ENCODE measurements at places on chromosomes 4 and X.
A peak's percentile ranks its signal among the peaks of the same experiment; 100 is the strongest.

DNA sequence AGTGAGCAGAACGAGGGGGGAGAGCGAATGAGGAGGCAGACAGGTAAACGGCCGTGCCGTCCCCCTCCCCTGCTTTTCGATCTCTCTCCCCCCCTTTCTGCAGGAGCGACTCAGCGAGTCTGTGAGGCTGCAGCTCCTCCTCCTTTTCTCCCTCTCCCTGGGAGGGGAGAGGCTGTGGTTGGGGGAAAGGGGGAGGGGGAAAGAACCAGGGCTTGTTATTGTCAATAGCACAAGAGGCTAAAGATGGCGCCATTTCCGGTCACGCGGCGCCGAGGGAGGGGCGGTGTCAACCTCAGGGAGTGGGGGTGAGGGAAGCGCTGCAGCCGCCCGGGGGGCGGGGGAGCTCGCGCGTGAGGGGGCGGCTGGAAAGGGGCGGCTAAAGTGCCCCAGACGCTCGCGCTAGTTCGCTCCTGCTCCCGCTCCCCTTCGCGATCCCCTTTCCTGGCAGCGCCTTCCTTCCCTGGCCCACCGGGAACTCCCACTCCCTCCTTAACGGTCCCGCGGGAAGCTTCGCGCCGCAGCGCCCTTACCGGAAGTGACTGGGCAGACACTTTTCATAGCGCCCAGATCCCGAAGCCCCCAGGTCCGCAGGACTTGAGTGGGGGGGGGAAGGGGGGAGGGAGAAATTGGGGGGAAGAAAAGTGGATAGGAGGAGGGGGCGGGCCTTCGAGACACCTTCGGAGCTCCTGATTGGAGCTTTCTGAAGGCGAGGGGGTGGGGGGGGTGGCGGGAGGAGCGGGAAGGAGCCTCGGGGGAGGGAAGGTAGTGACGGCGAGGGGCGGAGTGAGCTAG lies at the start of gene CUL4B:
CUL4B (minus strand) TSS at position 121 of the 792 bp plus-strand sequence. CDS start 324 bp downstream, outside the sequence.
- DNase-seq: peak; percentile 96

GRCh38 chrX:40912166-40912565 lies 173.1 kb upstream of the USP9X start:
- DNase-seq: no peak

GRCh38 chr4:61588621-61589402 lies 388.7 kb downstream of the ADGRL3 start:
- DNase-seq: no peak

GRCh38 chr4:122167369-122167768 lies 15.2 kb downstream of the BLTP1 start:
- DNase-seq: no peak

DNA sequence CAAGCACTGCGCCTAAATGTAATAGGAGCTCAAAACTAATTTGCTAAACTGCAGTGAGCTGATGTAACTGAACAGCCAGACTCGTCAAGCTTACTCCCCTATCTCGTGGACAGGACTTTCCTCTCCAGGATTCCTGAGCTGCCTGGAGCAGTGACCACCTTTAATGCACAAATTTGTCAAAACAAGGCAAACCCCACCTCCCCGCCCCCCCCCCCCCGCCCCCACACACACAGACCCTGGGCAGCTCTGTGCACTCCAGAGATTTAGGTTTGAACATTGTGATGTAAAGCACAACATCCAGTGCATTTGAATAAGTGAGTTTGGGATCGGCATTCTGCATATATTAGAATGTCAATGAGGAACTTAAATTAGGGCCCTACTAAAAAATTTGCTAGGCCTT lies 77.7 kb upstream of the DHX15 start:
- DNase-seq: no peak

GRCh38 chrX:147894366-147894963 lies 17.3 kb upstream of the FMR1 start:
- peak; percentile 77 for DNase-seq

DNA sequence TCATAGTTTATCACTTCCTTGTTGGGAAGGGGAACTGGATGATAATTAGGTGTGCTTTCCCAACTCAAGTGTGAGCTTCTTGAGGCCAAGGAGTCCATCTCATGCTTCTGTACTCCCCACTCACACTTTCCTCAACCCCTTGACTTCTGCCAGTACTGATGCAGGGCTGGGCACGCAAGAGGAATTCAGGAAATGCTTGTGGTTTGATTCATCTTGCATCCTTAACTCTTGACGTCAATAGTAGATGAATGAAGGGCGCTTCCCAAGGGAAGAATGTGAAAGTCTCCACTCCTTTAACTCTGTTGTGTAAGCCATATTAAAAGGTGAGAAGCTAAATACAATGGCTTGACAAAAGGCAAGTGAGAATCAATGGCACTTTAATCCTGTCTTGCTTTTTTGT lies 101.8 kb downstream of the AGTR2 start:
- DNase-seq: peak; percentile 49

- DNase-seq: no peak
These were observed 221.2 kb downstream of the SPRY1 start for GRCh38 chr4:123617791-123618190.

- no peak for DNase-seq
These were observed 92.0 kb downstream of the CHRDL1 start for GRCh38 chrX:110703641-110704040.

GRCh38 chr4:121939690-121940089 lies 12.2 kb downstream of the TRPC3 start:
- DNase-seq: no peak

- DNase-seq: no peak
These were observed 34.5 kb upstream of the TRIM2 start for GRCh38 chr4:153169776-153170175.

- peak; percentile 4 for DNase-seq
These were observed 810.1 kb downstream of the FAT4 start for GRCh38 chr4:126124818-126125217.

DNA sequence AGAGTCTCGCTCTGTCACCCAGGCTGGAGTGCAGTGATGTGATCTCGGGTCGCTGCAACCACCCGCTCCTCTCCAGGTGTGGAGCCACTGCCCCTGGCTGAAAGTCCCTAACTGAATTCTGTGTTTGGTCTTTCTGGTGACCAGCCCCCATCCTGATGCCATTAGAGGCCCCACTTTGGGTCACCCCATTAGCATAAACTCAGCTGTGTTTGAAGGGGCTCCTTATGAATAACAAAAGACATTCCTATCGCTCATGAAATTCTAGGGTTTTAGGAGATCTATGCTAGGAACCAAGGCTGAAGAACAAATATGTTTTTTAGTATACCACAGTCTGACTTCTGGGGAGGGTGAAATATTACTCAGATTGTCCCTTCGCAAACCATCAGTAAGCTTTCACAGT lies 652.9 kb downstream of the ADGRL3 start:
- DNase-seq: no peak

GRCh38 chr4:97185233-97185632 lies 958.0 kb downstream of the STPG2 start:
- DNase-seq: no peak

- no peak for DNase-seq
These were observed 21.8 kb upstream of the GBA3 start for GRCh38 chr4:22670956-22671355.

GRCh38 chr4:16858275-16858752 lies 40.1 kb downstream of the LDB2 start:
- DNase-seq: no peak

DNA sequence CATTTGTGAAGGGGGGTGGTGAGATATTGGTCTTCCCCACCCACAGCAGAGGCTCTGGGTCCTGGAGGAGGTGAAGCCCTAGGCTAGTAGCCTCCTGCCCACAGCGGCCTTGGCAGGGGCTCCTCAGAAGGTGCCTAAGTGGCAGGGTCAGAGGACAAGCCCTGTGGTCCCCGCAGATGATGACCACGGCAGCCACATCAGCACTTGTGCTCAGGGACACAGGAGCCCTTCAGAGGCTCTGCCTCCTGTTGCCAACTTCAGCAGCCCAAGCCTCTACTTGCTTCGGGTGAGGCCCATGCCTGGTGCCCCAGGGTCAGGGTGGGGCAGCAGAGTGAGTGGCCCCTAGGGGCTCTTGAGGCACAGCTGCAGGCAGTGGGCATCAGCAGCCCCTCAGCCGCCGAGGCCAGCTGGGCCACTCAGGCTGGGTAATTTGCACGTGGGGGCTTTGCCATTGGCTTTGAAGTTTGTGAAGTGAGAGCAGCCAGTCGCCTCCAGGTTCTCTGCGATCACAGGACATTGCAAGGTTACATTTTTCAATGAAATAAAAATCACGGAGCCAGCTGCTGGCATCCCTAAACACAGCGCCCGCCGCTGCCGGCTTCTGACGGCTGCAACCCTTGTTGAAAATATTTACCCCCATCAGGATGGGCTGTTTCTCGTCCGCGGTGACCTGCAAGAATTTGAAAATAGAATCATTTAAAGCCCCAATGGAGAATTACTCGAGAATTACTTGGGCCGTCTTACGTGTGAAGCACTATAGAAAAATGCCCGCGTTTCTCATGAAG lies 108.5 kb downstream of the HMX1 start:
- no peak for DNase-seq

DNA sequence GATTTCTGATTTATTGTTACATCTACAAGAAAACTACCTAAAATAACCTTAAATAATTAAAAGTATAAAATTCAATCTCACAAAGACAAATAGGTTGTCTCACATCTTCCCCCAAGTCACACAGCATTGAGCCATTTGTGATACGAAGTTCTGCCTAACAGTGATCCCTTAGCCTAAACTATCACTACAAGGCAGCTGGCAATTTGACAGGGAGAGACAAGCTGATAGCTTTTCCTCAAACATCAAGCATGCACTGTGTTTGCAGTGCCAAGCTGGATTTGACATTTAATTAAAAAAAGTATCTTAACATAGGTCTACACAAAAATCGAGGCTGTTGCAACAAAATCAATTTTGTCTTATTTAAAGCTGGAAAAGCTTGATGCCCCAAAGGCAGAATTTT lies 464.7 kb upstream of the TRAM1L1 start:
- DNase-seq: no peak

DNA sequence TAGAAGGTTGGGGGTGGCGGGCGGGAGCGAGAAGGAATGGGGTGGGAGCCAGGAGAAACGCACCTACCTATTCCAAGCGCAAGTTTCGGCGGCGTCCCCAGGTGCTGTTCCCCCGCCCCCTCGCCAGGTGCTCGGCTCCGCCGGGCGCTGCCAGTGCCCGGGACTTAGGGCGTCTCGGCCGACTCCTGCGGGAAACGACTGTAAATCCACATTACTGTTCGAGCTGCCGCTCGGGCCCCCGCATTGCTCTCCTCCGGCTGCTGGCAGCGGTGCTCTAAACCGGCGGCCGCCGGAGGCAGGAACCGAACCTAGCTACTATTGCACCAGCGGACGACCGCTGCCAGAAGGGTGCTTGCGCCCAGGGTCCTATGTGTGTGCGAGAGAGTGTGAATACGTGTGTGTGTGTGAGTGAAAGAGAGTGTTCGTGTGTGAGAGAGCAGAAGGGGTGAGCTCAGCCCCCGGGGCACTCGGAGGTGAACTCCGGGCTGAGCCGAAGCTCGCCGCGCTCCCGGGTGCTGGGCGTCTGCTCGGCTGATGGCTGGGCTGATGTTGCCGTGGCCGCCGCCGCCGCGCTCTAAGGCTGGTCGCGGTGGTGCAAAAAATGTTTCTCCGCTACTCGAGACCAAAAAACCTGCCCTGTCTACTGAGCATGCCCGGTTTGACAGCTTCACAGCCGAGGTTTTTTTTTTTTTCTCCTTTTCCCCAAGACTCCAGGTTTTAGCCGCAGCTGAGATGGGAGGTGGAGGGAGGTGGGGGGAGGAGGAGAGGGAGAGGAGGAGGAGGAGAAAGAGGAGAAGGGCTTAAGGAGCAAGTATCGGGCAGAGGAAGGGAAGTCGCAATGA lies 115.7 kb upstream of the TEX13C start:
- peak; percentile 51 for DNase-seq

DNA sequence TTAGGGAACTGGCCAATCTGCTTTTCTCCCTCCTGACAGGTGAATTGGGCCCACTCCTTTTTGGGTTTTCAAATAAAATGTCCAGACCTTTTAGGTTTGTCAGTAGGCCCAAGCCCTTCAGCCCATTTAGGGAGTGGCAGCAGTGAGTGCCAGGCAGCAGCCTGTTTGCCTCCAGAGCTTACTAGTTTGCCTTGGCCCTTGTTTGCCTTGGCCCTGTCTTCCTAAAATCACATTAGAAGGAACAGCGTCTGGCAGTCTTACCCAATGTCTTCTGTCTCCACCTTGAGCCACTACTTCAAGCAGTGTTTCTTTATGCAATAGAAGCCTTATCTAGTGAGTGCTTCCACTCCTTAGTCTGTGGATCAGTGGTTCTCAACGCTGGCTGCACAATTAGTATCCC lies 117.1 kb downstream of the TMEM164 start:
- DNase-seq: no peak

DNA sequence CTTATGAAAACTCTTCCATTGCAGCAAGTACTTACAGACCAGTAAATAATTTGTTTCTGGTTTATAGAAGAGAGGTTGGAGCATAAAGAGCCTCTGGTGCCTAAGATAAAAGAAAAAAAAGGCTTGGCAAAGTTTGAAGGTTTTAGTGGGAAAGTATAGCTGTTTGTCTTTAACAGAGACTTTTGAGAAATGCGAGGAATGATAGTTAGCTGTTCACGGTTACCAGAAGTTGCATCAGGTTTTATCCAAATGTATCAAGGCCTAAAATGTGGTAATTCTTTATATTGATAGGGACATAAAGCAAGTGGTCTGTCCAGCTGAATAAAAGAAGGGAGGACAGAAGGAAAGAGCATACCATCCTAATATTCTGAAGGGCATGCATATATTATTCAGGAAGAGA lies 29.3 kb downstream of the RAP1GDS1 start:
- peak; percentile 62 for DNase-seq

DNA sequence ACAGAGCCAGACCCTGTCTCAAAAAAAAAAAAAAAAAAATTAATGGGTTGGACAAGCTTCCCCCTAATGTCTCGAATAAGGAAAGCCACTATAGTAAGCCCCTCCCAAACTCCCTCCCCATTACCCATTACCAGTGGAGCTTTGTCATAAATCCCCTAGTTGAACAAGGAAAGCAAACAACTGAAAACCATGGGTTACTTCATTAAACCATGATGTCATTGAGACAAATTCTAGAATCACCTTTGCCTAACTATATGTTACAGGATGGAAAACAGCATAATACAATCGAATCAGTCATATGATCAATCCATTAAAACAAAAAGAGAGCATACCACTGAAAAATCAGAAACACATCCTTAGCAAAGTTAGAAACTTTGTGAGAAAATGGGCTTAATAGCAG lies 8.2 kb downstream of the ARAP2 start:
- DNase-seq: no peak

DNA sequence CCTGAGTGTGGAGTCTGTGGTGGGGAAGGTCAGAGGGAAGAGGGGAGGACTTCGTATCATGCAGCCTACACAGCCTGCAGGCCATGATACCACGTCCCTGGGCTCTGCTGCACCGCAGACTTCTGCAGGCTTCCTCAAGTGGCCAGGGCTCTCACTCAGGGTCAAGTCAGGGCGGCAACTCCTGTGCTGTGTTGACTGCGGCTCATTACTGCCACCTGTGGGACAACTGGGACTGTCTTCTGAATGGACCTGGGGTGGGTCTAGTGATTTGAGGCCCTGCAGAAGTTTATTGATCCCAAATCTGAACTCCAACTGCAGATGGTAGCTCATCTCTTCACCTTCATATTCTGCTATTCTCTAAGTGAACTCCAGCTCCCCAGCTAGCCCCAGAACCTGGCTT lies 167.1 kb downstream of the NSUN7 start:
- no peak for DNase-seq

- DNase-seq: no peak
These were observed 138.1 kb upstream of the RASGEF1B start for GRCh38 chr4:81609844-81610243.
